ENCODE measurements at places on chromosomes 3 and 15.

DNA sequence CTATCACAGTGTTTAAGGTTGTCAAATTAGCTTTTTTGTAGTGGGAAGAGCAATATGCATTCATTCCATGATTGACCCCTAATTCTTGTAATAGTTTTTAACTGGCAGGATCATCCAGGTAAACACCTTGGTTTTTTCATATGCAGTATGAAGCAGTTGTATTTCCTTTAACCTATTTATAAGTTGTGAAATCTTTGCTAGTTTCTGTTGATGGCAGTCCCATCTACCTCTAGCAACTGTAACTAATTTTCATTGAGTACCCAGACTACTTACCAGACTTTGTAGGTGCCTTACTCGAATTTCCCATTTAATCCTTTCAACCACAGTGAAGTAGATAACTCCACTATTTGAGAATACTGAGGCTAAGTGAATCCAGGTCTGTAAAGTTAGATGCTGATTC lies 6.1 kb downstream of the FXR1 start:
- DNase-seq = no peak

- no peak for DNase-seq
Observed at GRCh38 chr3:36401056-36401455, 20.8 kb downstream of the STAC start.

DNA sequence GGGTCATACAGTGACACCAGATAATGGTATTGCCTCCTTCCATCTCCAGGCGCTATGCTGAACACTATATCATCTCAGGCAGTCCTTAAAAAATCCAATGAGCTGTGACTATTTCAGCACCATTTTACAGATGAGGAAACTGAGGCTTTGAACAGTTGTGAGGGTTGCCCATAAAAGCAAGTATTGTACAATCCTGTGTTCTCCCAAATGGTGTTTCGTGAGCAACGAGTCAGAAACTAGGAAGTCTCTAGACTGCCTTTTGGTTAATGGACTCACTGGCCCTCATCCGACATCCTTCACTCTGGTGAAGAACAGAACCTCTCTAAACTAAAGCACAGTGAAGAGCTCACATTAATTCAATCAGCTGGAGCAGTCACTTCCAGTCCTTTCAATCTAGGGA lies 61.8 kb downstream of the ATP8B4 start:
- DNase-seq = no peak

DNA sequence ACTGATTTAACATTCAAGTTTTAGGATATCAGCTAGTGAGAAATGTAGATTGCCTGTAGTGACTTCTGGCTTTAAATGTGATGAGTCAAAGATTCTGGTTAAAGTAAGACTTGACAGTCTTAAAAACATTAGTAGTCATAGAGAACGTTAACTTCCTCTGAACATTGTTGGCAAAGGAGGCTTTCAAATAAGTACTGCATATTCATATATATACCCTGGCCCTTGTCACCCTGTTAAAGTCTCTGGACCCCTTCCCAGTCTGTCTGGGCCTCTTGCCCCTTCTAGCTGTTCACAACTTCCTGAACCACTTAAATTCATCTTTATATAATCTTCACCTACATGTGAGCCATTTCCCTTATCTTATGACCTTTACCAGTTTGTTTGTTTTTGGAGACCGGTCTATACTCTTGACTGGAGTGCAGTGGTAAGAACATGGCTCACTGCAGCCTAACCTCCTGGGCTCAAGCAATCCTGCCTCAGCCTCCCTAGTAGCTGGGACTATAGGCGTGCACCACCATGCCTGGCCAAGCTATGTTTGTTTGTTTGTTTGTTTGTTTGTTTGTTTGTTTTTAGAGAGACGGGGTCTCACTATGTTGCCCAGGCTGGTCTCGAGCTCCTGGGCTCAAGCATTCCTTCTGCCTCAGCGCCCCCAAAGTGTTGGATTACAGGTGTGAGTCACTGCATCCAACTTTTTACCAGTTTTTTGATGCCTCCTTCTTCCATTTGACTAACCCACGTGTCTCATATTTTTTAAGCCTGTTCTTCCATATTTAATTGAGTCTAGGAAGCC lies 64.4 kb upstream of the CRTC3 start:
- DNase-seq = no peak

DNA sequence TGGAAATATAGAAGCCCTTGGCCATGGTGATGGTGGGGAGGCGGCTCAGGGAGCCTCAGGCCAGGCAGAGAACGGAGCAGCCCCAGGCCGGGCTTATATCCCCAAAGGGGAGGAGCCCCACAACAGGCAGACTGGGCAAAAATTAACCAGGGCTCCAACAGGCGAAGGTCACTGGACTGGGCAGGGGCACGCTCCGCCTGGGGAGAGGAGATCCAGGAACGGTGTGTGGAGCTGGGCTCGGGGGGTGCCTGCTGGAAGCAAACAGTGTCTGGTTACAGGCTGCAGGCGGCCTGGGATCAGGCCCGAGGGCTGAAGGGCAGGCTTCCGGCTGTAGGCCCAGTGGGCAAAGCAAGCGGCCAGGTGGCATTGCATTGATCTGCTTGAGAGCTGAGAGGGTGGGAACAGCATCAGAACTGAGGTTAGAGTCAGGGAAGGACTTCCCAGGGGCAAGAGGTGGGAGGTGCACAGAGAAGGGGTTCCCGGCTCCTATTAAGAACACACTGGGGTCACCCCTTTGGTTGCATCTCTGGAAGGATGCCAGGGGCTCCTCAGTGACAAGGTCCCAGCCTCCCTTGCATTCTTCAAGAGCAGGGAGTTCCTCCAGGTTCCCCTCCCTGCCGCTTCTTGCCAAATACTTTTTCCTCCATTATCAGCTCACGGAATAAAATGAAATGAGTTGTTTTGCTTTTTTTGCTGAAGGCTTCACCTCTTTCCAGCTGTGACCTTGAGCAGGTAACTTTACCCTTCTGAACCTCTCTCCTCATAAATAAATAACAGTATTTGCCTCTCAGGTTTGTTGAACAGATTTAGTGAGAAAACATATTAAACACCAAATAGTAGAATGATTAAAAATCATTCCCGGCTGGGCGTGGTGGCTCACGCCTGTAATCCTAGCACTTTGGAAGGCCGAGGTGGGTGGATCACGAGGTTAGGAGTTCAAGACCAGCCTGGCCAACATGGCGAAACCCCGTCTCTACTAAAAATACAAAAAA lies 7.8 kb downstream of the ANPEP start:
- no peak for DNase-seq

DNA sequence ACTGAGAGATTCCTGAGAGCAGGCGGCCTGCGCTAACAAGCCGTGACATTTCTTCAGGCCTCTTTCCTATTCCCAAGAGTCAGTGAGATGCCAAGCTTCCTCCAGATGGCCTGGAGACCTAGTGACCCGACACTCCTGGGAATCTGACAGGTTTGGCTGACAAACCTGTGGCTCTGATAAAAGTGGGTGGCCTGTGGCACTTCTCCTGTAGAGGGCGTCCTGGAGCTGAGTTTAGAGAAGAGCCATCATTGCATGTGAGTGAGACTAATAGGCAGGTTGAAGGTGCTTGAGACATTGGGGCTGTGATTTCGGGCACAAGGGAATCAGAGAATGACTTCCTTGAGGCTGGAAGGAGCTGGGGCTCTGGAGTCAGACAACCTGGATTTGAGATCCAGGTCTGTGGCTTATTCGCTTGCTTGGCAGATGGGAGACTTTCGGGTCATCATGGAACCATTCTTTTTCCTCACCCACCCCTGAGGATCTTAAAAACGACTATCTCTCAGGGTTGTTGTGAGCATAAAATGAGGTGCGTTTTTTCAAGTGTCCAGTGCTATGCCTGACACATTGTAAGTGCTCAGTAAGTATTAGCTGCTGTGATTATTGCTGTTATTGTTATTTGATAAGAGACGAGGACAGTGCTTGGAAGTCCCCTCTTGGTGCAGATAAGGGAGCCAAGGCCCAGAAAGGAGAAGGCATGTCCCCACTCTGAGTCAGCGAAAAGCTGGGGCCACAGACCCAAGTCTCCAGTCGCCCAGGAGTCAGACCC lies 77.2 kb downstream of the SCN10A start:
- DNase-seq = peak; percentile 4

DNA sequence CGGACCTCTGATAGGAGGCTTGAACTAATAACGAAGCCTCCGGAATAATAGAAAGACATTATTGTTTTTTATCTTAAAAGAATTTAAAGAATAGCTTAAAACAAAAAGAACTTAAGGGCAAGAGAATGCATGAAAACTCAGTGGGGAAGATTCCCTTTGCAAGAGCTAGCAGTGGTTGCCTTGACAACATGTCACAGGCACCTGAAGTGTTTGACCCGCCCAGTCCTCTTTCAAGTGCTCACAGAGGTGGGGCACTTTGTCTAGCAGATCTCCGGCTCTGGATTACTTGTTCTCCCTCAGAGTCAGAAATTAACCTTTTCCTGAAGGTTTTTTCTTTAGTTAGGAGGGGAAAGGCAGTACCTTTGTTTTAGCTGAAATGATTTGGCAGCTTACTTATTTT lies 37.8 kb downstream of the LARS2 start:
- DNase-seq = no peak

GRCh38 chr3:107574650-107575049 lies 51.9 kb downstream of the BBX start:
- DNase-seq = no peak

Data from activated T-helper 1 cell treated with anti-CD3 and anti-CD28 coated beads, Interleukin-12 subunit alpha, Interleukin-12 subunit beta, Interleukin-2, Interleukin-4 antibody, amounts not matched to agents 30 ng/mL and 10 ng/mL and 1 ng/mL, durations not matched to agents 14 hours and 24 hours and 36 hours (primary cell).